AG10803 (cell line): ENCODE measurements at places on chromosomes 13 and 19.

DNA sequence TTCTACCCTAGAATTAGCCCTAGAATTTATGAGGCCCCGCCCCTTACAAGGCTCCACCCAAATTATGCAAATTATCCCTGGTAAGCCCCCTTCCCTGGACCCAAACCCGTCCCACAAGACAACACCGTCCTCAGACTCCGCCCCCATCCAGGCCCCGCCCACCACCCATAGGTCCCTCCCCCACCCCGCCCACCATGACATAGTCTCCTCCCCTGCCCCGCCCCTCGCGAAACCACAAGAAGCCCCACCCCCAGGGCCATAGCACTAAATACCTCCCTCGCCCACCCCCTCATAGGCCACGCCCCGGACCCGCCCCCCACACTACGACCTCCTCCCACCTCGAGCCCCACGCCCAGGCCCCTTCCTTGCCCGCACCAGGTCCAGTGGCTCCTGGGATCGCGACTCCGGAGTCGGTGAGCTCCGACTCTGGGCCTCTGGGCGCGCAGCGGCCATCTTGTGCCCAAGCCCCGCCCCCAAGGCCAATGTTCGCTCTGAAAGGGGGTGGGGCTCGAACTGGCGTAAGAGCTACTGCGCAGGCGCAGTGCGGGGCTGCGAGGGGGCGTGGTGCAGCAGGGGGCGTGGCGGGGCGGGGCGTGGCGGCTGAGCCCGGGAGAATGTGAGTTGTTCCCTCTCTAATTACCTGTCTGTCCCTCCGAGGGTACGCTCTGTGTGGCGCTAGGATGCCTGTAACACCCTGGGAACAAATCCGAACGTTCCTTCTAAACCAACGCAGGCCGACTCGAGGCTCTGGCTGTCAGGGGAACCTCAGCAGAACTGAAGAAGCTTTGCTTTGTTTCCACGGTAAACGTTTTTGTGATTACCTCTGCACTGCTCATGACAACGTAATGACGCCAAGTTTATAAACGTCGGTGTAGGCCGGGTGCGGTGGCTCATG is at the start of gene ZNF784:
TSS of gene ZNF784 (minus strand) at position 458 of the 895 bp plus-strand sequence. CDS start at position 453, 5 bp downstream.
- DNase-seq = peak; percentile 88

DNA sequence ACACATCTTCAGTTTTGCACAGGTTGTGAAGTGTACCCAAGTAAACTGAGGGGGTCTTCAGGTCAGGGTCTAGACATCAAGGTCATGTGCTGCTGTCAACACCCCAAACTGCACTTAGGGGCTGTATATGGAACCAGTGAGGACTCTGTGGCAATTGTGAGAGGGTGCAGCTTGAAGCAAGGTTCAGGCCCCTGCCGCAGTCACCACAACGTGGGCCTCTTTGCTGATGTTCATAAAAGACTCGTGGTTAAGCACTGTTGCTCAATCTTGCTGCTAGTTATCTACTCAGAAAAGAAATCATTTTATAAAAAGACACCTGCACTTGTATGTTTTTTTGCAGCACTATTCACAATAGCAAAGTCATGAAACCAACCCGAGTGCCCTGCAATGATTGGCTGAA is 907.4 kb downstream of the UQCRFS1 start:
- no peak for DNase-seq

- DNase-seq = peak; percentile 99
Observed at GRCh38 chr19:42850981-42851717, 28.4 kb downstream of the PSG1 start.

- no peak for DNase-seq
Observed at GRCh38 chr19:42409477-42409876, 17.7 kb downstream of the LIPE start.

GRCh38 chr13:28394422-28394821 is 100.5 kb downstream of the FLT1 start:
- no peak for DNase-seq

DNA sequence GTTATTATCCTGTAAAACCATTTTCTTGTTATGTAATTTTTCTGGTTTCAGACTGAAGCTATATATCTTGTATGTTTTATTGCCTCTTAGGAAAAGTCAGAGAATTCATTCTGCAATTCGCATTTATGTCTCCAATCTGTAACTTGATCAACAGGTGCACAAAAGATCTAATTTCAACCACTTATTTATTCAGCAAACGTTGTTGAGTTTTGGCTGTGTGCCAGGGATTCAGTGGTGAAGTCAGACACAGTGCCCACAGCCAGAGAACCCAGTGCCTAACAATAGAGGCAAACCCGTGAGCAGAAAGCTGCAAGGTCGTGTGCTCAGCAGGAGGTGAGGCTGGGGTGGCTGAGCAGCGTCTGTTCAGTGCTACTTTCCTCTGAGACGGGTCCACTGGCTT is 119.5 kb upstream of the MCF2L start:
- DNase-seq = no peak

GRCh38 chr19:33273881-33274662 is 28.3 kb downstream of the CEBPA start:
- DNase-seq = peak; percentile 94

DNA sequence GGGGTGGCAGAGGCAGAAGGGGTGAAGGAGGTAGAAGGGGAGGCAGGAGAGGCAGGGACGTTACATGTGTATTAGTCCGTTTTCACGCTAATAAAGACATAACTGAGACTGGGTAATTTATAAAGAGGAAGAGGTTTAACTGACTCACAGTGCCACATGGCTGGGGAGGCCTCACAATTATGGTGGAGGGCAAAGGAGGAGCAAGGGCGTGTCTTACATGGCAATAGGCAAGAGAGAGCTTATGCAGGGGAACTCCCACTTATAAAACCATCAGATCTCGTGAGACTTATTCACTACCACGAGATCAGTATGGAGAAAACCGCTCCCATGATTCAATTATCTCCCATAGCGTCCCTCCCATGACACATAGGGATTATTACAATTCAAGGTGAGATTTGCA is 19.0 kb upstream of the ACOD1 start:
- no peak for DNase-seq

- DNase-seq = no peak
Observed at GRCh38 chr19:42397263-42398166, 7.4 kb upstream of the CNFN start.

- DNase-seq = no peak
Observed at GRCh38 chr19:58395979-58396627, 647 bp downstream of the RNF225 start.
